Fibroblast of lung (primary cell): ENCODE measurements at places on chromosomes 1 and 21.

GRCh38 chr1:18658831-18659230, 28.2 kb downstream of the PAX7 start:
- no peak overlapping the region for H3K27ac ChIP-seq
- no peak for DNase-seq
- no peaks in the 10 kb centered on the region for H3K36me3 ChIP-seq
- H3K4me1 ChIP-seq, result no peaks in the 10 kb centered on the region
- no peaks in the 10 kb centered on the region for H3K27me3 ChIP-seq
- no peak overlapping the region for H3K4me3 ChIP-seq

DNA sequence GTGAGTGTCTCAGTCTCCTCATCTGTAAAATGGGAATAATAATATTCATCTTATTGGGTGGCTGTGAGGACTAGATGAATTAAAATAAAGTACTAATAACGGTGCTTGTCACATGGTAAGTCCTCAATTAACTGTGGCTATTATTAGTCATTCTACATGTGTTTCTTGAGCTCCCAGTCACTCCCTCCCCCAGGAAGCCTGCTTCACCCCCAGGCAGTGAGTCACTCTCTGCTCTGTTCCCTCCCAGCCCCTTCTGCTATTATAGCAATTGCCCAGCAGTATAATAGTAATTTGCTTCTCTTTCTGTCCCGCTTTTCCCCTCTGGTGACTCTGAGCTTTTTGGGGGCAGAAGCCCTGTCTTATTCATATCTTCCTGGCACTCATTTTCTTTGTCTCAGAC, 102.0 kb downstream of the BEND5 start:
- DNase-seq, result peak; percentile 89
- H3K27me3 ChIP-seq, result no peaks in the 10 kb centered on the region
- H3K27ac ChIP-seq, result no peak overlapping the region
- H3K4me3 ChIP-seq, result no peak overlapping the region

GRCh38 chr1:52645261-52645660, 12.3 kb downstream of the SHISAL2A start:
- H3K27me3 ChIP-seq, result peaks cover 4% of the 10 kb centered on the region
- no peak overlapping the region for H3K4me3 ChIP-seq
- no peak for DNase-seq
- no peaks in the 10 kb centered on the region for H3K4me1 ChIP-seq
- H3K27ac ChIP-seq, result no peak overlapping the region

DNA sequence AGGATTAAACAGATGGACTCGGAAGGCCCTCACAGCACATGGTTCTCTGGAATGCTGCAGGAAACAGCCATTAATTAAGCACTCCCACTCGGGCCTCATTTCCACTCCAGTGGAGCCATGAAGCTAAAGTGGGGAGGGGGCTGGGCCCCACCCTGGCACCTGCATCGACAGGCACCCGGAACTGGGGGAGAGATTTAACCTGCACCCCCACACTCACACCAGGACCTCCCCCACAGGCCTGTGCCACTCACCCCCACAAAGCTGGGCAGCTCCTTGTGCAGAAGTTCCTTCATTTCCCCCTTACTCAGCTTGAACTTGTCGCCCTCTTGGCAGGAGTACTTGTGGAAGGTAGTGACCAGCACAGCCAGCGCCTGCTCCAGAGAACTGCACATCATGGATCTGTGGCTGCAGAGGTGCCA, 2.2 kb downstream of the S100A2 start:
- H3K36me3 ChIP-seq, result no peaks in the 10 kb centered on the region
- no peak overlapping the region for H3K27ac ChIP-seq
- no peak overlapping the region for H3K4me3 ChIP-seq
- H3K4me1 ChIP-seq, result peaks cover 28% of the 10 kb centered on the region
- no peaks in the 10 kb centered on the region for H3K27me3 ChIP-seq

DNA sequence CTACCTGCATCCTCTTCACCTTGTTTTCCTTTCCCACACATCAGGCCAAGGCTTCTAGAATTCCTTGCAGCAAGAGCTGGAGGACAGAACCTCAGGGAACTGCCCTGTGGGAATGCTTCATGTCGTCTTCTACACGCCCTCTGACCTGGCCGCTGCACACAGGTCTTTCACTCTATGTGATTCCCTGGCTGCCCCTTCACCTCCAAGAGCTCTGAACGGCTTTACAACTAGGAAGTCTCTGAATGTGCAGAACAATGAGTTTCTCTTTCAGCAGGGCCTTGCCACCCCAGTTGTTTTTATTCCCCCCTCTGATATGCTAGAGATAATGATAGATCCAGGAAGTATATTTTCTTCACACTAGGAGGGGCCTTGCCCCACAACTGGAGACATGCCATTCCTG, 142.6 kb downstream of the CLIC6 start:
- peaks cover 7% of the 10 kb centered on the region for H3K36me3 ChIP-seq
- H3K27me3 ChIP-seq, result no peaks in the 10 kb centered on the region
- H3K4me3 ChIP-seq, result no peak overlapping the region

GRCh38 chr1:193058529-193059281, 455 bp downstream of the UCHL5 start:
- peak; percentile 45 for DNase-seq
- no peaks in the 10 kb centered on the region for H3K36me3 ChIP-seq
- H3K4me1 ChIP-seq, result peaks cover 2% of the 10 kb centered on the region
- no peaks in the 10 kb centered on the region for H3K27me3 ChIP-seq

GRCh38 chr1:55188909-55189308, 26.3 kb downstream of the USP24 start:
- H3K27me3 ChIP-seq, result no peaks in the 10 kb centered on the region
- no peaks in the 10 kb centered on the region for H3K36me3 ChIP-seq
- H3K27ac ChIP-seq, result no peak overlapping the region
- DNase-seq, result no peak
- no peak overlapping the region for H3K4me3 ChIP-seq

DNA sequence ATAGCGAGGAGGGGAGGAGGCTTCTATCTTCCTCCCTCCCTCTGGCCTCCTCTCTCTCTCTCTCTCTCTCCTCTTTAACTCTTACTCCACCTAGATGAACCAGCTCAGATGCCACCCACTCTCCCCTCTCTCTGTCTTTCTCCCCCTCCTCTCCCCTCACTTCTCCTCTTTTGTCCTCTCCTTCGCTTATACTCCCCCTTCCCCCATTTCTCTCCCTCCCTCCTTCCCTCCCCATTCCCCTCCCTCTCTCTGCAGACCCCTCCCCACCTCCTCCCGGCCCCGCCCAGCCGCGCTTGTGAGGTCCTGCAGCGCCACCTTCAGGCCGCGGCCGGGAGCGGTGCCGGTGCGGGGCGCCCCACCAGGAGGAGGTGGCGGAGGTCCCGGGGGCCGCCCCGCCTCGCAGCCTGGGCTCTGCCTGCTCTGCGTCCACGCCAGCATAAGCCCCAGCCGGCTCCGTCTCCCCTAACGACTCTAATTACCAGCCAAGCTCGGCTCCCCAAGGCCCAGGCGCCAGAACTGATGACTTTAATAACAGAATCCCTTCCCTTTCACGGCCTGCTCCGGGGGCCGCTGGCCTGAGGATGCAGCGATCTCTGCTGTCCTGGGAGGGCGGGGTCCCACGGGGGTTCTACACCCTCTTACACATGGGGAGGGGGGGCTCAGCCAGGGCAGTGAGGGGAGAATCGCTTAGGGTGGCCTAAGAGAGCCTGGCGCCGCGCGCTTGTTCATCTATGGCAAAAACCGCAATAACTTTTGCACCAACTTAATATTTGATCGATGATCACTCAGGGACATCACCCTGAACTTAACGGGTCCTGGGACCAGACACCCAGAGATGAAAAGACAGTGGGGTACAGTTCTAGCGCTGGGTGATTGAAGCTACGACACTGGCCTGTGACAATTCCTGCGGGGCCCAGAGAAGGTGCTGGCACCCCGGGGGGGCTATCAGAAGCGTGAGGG, 637.3 kb downstream of the MATN1 start:
- no peaks in the 10 kb centered on the region for H3K27me3 ChIP-seq
- peak; percentile 56 for DNase-seq
- no peak overlapping the region for H3K4me3 ChIP-seq
- H3K4me1 ChIP-seq, result peaks cover 16% of the 10 kb centered on the region

GRCh38 chr1:158059984-158060383, 66.5 kb downstream of the KIRREL1 start:
- no peaks in the 10 kb centered on the region for H3K27me3 ChIP-seq
- DNase-seq, result no peak

DNA sequence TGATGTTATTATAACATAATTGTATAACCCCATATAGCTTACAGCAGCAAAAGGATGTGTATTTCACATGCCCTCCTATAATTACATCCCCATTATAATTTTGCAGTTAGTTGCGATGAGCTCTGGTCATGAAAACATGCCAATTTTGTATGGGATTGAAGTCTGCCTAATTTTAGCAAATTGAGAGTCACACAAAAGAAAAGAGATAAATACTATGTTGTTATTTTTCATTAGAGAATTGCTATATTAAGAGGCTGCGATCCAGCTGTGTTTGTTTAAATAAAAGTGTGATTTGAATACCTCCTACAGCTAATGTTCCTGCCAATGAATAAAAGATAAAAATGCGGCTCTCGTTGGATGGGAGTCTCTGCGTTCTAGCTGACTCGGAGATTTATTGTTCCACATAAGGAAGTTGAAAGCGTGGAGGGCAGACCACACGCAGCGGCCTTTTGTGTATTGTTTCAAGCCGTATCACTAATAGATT, 461.0 kb upstream of the NFIA start:
- DNase-seq, result peak; percentile 33
- no peak overlapping the region for H3K27ac ChIP-seq
- H3K36me3 ChIP-seq, result no peaks in the 10 kb centered on the region
- no peaks in the 10 kb centered on the region for H3K27me3 ChIP-seq
- H3K4me1 ChIP-seq, result no peaks in the 10 kb centered on the region

DNA sequence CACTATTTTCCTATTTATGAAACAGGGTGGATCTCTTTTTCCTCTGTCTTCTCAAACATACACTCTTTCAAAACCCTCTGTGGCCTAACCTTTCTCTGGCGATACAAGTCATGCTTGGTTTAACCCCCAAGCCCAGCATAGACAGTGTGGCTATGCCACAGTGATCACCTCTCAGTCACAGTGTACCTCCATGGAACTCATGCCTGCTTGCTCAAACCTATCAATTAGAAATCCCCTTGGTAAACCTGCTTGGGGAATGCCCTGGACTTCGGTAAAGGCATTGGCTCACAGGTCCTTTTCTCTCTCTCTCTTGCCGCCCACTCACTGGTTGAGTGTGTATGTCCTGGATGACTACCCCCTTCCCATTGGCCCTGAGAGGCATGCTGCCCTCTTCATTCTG, 147.5 kb downstream of the CYYR1 start:
- no peaks in the 10 kb centered on the region for H3K36me3 ChIP-seq
- H3K27me3 ChIP-seq, result no peaks in the 10 kb centered on the region
- H3K4me1 ChIP-seq, result no peaks in the 10 kb centered on the region
- no peak overlapping the region for H3K27ac ChIP-seq
- H3K4me3 ChIP-seq, result no peak overlapping the region
- DNase-seq, result no peak

DNA sequence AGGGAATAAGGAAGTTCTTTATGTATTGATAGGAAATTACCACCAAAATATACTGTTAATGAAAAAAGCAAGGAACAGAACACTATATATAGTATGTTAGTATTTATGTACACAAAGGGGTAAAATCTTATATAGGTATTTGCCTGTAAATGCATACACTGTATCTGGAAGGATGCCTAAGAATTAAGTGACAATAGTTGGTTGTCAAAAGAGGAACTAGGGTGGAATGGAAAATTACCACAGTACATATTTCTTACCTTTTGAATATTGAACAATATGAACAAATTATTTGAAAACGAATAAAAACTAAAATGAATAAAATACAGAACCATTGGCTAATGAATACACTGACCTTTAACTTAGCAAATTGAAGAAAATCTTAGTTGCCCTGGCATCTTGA, 13.6 kb downstream of the ARPC5 start:
- H3K4me3 ChIP-seq, result no peak overlapping the region
- no peaks in the 10 kb centered on the region for H3K4me1 ChIP-seq
- H3K27ac ChIP-seq, result no peak overlapping the region
- no peaks in the 10 kb centered on the region for H3K27me3 ChIP-seq

DNA sequence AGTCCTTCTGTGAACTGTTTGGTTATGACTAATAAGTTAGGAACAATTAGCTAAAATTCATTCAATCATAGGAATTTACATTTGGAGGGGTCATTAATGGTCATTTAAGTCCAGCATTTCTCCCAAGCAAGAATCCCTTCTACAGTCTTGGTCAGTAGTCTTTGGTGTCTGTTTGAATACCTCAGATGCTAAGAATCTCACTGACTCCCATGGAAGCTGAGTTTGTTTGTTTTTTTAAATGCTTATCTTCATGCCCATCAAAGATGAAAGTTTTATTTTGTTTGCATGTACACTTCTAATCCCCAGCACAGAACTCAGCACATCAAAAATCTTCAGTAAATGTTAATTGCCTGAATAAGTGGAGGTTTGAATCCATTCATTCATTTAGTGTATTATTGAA, 41.3 kb upstream of the SLC44A3 start:
- DNase-seq, result peak; percentile 45
- H3K4me1 ChIP-seq, result peaks cover 17% of the 10 kb centered on the region
- no peak overlapping the region for H3K4me3 ChIP-seq
- H3K27ac ChIP-seq, result no peak overlapping the region
- no peaks in the 10 kb centered on the region for H3K36me3 ChIP-seq

DNA sequence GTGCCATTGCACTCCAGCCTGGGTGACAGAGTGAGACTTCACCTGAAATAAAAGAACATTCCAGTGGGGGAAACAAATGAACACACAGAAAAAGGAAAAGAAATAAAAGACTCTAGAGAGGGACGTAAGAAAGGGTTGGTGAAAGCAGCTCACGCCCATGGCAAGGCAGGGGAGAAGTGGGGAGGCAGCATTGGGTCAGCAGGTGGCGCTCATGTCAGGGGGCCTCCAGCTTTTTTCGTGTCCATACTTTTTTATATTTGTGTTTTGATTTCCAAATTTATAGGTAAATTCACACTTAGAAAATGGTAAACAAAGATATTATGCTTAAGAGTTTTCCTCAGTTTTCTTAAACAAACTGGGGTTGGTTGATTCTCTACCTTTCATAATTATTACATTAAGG, 45.5 kb downstream of the VPS13D start:
- H3K27ac ChIP-seq, result no peak overlapping the region
- peaks cover 18% of the 10 kb centered on the region for H3K36me3 ChIP-seq
- H3K4me1 ChIP-seq, result no peaks in the 10 kb centered on the region
- no peaks in the 10 kb centered on the region for H3K27me3 ChIP-seq
- peak; percentile 30 for DNase-seq
- no peak overlapping the region for H3K4me3 ChIP-seq

DNA sequence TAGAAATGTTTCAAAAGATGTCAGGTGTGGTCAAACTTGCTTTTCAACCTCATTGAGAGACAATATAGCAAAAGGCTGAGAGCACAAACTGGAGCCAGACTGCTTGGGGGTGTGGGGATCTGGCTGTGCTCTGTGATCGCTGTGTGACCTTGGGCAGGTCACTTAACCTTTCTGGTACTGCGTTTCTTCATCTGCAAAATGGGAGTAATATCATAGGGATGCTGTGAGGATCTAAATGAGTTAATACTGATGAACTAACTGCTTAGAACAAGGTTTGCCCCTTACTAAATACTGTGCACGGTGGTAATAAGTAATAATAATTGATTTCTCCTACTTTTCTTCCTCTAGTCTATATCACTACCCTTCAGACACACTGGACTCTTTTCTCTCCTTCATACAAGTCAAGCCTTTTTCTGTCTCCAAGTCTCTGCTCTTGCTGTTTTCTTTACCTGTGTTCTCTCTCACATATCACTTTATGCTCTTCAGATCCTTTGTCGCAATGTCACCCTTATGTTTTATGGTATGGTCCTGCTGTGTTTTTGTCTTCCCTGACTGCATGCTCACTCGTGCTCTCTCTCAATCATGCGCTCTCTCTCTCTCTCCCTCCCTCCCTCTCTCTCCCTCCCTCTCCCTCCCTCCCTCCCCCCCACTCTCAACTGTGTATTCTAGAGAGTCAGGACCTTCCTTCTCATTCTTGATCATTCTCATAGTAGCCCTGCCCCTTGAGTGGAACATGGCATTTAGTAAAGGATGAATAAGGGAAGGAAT, 3.3 kb downstream of the MGST3 start:
- H3K36me3 ChIP-seq, result peaks cover 3% of the 10 kb centered on the region
- no peak overlapping the region for H3K4me3 ChIP-seq
- peak overlapping the region; percentile 6 for H3K27ac ChIP-seq
- no peak for DNase-seq
- H3K27me3 ChIP-seq, result no peaks in the 10 kb centered on the region
